Inflammatory macrophage treated with lipopolysaccharide for 4 hours (primary cell): ENCODE measurements at places on chromosomes 16 and 17.

DNA sequence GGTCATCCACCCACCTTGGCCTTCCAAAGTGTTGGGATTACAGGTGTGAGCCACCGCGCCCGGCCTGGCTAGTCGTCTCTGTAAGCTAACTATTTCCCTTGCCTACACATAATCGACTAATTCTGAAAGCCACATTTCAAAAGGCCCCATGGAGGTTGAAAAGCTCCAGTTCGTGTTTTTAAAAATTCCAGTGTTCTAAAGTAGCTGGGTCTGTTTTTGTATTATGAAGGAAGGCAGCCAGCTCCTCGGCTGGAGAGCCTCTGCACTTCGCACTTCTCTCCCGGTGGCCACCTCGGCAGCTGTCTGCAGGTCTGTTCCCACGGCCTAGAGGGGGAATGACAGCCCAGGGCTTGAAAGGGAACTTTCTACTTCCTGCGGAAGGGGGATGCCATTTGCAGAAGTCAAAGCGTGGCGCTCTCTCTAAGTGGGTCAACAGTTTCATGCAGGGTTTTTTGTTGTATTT is 16.9 kb downstream of the HASPIN start:
- DNase-seq = peak; percentile 77

- DNase-seq = no peak
These were observed 110.0 kb downstream of the N4BP1 start for GRCh38 chr16:48499923-48500381.

GRCh38 chr16:85927959-85928358 is 29.0 kb downstream of the IRF8 start:
- DNase-seq = no peak

GRCh38 chr17:61833536-61834193 is 29.7 kb downstream of the BRIP1 start:
- DNase-seq = no peak

DNA sequence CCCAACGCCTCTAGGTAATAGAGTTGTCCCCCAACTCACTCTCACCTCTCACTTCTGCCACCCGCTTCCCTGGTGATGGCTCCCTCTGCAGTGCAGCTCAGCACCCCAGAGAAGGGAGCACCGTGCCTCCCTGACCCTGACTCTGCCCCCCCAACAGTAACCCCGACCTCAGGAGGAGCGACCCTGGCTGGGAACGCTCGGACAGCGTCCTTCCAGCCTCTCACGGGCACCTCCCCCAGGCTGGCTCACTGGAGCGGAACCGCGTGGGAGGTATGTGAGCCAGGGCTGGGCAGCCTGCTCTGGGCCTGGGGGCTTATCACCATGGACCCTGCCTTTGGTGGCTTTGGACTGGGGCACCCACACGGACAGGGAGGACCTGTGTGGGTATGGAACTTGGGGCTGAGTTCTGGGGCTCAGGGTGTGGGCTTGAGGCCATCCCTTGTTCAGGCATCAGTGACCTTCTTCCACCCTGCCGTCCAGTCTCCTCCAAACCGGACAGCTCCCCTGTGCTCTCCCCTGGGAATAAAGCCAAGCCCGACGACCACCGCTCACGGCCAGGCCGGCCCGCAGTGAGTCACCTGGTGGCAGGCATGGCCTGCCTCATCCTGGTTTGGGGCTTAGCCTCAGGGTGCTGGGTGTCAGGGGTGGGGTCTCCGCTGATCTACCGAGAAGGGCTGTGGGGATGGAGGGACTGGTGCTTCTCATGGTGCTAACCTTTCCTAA is 6.7 kb upstream of the C17orf107 start:
- no peak for DNase-seq

DNA sequence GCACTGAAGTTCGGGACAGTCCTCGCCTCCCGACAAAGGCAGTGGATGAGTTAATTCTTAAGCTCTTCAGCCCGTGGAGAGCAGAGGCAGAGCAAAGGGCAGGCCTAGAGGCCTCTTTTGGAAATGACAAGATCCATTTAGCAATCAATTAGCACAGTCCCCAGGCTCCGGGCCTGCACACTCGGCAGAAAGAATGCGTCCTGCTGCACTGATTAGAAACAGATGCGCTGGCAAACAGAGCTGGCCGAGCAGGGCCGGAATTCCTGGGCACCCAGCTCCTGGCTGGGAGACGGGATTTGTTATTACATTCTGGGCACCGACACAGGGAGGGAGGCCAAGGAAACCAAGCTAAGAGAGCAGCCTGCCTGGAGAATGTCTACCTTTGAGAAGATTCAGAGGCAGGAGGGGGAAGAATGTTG is 162.9 kb downstream of the COPRS start:
- no peak for DNase-seq

- no peak for DNase-seq
These were observed 1005.6 kb downstream of the CDH8 start for GRCh38 chr16:61030616-61031015.

DNA sequence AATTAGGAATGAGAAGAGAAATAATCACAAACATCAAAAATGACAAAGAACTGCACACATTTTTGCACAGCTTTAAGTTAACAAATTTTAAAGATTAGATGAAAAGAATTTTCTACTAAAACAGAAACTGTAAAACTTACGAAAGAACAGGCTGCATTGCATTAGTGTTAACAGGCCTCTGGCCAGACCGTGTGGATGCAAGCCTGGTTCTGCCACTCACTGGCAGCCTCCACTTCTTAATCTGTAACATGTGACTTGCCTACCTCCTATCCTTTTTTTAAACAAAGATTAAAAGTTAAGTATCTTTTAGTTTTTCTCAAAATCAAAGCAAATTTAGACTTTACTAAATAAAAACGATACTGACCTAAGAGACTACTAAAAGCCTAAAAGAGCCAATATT is 37.5 kb downstream of the CREBBP start:
- DNase-seq = peak; percentile 50

DNA sequence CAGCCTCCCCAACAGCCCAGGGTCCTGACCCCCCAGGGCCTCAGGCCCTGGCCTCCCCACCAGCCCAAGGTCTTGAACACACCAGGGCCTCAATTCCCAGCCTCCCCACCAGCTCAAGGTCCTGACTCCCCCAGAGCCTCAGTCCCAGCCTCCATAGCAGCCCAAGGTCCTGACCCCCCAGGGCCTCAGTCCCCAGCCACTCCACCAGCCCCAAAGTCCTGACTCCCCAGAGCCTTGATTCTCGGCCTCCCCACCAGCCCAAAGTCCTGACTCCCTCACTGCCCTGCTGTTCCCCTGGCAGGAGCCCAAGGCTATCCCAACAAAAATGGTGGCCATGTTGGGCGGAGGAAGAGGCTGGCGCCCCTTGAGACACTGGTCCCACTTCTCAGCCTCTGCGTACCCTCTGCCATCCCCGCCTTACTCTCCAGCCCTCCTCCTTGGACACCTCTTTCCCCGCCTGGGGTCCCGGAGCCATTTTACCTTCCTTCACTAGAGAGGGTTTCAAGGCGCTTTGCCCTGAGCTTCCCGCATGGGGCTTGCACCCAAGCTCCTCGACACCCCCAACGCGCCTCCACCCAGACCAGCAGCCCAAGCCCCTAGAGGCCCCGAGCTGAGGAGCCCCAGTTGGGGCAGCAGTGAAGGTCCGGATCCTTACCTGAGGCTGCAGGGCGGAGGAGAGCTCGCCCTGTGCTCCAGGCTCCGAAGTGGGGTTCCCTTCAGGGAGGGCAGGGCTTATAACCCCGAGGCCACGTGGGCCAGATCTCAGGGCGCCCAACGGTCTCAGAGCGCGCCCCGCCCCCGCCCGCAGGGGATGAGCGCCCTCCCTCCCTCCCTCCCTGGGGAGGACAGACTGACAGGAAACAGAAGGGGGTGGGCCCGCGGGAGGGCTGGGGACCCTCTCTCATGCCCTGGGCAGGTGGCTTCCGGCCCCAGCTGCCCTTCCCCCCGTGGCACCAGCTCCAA is 3.5 kb upstream of the TSPOAP1 start:
- DNase-seq = peak; percentile 89

DNA sequence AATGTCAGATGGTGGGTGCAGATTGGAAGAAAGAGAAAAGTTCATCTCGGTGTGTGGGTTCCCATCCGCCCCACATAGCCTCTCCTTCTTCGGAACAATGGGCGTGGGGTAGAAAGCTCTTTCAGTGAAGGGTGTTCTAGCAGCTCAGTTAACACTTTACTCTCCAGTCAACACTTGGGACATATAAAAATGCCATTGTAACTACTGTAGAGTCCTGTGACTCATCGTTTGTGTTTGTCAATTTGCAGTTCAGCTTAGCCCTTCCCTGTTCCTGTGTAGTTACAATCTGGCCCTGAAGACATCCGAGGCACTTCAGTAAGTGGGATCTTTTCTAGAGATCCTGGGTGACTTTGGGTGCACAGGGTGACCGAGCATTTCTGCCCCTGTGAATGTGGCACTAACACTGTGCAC is 11.5 kb upstream of the CLEC18C start:
- DNase-seq = no peak
